ENCODE measurements at places on chromosomes 11 and 22.
A peak's percentile ranks its signal among the peaks of the same experiment; 100 is the strongest.

DNA sequence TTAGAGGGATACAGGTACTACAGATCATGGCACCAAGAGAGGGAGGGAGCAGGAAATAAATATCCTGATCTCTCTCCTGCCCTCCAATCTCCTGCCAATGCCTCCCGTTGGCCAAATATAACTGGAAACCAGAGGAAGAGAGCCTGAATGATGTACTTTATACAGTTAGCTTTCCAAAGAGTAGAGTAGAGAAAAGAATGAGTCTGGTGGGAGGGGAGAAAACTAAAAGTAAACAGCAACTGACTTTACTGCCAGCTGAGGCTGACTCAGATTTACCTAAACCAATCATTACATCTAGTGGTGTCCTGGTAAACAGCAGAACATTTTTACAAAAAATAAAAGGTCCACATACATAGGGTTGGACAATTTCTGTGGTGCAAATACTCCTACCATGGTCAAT is 5.1 kb downstream of the MPZL3 start:
- DNase-seq, result no peak

DNA sequence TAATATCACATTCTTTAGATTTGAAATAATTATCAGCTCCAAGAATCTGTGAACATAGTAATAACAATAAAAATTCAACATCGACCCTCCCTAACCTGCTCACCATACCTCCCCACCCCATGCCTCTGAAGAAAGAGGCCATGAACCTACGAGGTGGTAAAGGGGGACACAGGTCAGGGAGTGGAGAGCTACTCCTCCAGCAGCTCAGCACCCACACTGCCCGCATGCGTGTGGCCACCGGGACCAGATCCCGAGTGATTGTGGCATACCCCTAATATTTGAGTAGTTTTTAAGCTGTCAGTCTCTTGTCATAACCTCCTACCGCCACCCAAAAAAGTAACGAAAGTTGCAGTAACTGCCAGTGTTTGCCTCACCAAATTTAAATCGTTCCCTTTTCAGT is 16.8 kb upstream of the ADSL start:
- DNase-seq, result no peak

- DNase-seq, result no peak
Observed at GRCh38 chr11:111173221-111173620, 72.3 kb upstream of the POU2AF2 start.

GRCh38 chr22:49861642-49862495 is 8.2 kb downstream of the ZBED4 start:
- no peak for DNase-seq

- no peak for DNase-seq
Observed at GRCh38 chr11:69388661-69389060, 92.8 kb upstream of the LINC01488 start.

- DNase-seq, result no peak
Observed at GRCh38 chr11:81570669-81571068, 1163.0 kb downstream of the FAM181B start.

DNA sequence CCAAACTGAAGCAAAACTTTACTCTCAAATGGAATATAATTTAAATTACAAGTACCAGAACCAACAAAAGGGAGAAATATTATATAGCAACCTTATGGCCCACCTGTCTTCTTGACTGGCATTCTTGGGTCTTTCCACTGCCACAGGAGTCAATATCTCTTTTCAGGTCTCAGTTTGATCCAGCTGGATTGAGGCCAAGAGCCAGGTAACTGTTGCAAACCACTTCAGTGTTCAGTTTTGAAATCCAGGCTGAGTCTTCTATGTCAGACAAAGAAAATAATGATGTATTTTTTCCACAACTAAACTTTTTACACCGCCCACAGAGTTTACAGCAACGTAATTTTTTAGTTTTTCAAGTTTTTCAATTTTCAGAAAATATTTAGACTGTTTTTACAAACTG is 648 bp downstream of the DLG2 start:
- no peak for DNase-seq

GRCh38 chr11:92907671-92908070 is 61.8 kb upstream of the MTNR1B start:
- DNase-seq, result no peak

- DNase-seq, result no peak
Observed at GRCh38 chr22:31891366-31892079, 52.8 kb upstream of the YWHAH start.

DNA sequence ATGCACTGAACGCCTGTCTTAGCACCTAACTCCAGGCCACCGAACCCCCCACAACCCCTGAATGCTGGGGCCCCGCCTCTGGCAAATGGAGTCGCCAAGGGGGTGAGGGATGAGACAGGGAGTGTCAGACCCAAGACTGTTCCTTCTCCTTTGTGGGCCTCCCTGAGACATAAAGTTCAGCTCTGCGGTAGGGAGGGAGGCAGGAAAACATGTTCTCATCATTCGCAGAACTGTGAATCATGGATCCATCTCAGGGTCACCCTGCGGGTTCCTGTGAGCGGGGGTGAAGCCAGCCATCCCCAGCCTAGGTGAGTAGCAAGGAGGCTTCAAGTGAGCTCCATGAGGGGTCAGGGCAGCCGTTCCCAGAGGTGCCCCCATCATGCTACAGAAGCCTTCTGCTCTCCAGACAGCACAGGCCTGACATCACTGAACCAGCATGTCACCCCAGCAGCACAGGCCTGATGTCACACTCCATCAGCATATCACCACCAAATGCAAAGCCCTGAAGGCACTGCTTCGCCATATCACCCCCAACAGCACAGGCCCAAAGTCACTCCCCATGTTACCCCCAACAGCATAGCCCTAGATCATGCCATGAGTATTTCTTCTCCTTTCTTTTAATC is 27.2 kb downstream of the TMPRSS6 start:
- no peak for DNase-seq

DNA sequence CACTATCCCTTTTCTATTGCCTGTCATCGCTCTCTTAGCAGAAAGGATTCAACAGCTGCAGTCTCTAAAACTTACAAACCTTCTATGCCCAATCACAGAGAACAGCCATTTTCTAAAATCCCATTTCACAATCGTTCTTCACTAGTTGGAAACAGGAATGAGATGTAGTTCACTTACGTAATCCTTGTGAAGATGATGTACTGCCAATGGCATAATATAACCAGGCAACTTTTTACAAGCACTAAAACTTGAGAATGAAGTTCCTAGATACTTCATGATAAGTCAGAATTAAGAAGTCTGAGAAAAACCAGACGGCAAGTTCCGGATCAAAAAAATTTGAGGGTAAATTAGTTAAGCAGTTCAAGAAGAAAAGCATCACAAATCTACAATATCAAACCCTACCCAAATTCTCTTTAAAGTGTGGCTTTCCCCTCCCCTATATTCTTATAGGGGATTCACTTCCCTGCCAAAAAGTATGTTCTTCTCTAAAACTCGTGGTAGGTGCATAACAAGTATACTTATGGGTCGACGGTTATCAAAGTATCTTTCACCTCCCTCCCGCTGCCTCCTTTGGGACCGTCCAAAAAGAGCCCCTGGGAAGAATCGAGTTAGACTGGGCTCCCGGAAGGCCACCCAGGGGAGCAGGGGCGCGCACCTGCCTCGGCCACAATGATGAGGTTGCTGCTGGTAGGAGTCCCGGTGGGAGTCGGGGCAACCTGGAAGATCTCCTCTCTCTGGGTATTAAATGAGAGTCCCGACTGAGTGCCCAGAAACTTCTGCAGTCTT is 666 bp downstream of the MSANTD4 start:
- DNase-seq, result no peak

DNA sequence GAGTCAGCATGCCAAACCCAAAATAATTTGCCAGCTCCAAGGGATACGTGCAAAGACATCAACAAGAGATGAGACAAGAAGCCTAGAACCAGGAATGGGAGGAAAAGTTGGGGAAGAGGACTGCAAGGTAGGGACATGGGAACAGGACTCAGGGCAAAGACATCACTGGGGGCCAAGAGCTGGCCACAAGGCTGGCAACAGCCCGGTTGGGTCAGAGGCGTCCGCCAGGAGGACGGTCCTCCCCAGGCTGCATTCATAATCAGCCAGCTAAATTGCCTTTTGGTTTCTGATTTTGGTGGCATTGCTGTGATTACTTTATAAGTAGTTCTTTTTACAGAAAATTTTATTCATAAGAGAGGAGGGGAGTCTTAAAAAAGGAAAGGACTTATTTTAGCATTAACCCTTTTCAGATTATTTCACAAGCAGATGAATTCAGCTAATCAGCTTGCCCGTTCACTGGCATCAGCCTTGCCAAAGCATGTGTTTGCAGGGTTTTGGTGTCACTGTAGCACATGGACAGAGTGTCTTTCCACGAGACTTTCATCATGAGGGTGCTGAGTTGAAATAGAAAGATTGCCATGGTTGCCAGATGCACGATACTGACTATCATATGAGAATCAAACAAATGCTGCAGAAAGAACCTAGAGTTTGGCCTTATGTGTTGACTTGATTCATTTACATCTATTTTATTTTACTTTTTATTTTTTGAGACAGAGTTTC is 23.2 kb upstream of the NAV2 start:
- no peak for DNase-seq

GRCh38 chr11:76410851-76411357 is 29.8 kb downstream of the GVQW3 start:
- DNase-seq, result no peak

- DNase-seq, result no peak
Observed at GRCh38 chr11:71281204-71281603, 28.8 kb upstream of the SHANK2 start.

GRCh38 chr11:12380565-12381325 is 3.4 kb downstream of the PARVA start:
- no peak for DNase-seq

- DNase-seq, result no peak
Observed at GRCh38 chr11:104372111-104372510, 208.2 kb upstream of the PDGFD start.

DNA sequence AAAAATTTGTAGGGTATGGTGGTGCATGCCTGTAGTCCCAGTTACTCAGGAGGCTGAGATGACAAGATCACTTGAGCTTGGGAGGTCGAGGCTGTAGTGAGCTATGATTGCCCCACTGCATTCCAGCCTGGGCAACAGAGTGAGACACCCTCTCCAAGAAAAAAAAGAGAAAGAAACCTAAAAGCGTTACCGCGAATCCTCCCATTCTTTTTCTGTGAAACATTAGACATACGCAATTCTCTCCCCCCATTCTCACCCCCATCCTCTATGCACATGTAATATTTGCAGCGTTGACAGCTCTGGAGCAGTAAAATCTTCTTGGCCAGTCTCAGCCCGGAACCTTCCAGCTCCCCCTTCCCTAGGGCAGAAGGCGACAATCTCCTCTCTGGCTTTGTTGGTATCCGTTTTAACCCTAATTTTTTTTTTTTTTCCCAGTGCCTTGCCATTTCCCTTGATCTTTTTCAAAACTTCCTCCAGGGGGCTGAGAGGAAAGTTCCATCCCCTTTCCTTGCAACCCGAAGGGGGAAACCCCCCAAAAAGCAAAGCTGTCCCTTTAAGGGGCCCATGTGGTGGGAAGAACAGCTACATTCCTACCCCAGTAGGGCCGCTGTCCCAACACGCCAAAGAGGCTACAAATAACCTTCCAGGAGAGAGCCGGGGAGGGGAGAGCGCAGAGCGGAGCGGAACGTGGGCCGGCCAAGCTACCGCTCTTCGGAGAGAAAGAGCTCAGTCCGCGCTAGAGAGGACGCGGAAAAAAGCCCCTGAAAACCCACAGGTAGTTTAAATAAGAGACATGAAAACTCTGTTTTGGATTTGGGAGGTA is 1.9 kb downstream of the LRP4 start:
- DNase-seq, result peak; percentile 71

DNA sequence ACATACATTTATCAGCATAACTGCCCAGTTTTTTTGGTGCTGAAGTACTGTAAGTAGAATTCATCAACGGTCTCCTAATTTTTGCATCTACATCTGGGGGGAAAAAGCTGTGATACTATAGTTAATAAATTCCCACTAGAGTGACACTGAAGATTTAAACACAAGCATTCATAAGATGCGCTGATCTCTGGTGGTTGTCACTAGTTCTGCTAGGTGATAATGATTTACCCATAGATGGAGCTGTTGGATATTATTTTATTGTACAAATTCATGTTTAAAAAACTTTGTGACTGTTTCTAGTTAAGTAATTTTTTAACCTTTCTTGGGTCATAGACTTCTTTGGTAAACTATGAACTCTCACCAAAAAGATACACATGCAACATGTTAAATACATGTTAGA is 106.6 kb downstream of the EMSY start:
- DNase-seq, result peak; percentile 16

DNA sequence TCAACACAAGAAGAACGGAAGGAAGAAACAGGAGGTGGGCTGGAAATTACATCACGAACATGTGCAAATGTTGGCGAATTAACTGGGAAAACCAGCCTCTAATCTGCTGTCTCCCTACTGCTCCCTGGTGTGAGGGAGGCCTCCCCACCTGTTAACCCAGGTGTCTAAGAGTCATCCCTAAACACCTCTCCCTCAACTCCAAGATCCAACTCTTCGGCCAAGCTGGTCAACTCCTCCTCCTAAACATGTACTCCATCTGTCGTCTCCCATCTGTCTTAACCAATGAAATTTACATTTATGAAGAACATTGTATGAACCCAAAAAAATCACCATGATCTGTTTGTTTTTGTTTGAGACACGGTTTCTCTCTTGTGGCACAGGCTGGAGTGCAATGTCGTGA is 154.2 kb downstream of the LARGE1 start:
- no peak for DNase-seq

- no peak for DNase-seq
Observed at GRCh38 chr11:90251599-90251998, 28.8 kb upstream of the CHORDC1 start.

DNA sequence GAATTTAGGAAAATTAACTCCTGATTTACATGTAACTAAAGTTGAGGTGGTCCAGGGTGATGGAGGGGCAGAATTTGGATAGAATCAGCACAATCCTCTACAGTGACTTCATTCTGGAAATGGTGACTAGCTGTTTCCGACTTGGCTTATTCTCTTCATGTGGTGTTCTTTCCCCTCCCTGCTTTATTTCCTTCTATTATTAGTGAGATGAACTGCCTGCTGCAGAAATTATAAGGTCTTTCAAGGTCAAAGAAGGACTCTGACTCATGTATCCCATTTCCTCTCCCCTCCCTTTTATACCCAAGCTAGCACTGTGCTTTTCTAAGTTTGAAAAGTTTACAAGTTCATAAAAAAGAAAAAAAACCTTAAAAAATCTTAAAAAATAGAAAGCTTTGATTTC is 12.2 kb upstream of the MRPL17 start:
- no peak for DNase-seq

DNA sequence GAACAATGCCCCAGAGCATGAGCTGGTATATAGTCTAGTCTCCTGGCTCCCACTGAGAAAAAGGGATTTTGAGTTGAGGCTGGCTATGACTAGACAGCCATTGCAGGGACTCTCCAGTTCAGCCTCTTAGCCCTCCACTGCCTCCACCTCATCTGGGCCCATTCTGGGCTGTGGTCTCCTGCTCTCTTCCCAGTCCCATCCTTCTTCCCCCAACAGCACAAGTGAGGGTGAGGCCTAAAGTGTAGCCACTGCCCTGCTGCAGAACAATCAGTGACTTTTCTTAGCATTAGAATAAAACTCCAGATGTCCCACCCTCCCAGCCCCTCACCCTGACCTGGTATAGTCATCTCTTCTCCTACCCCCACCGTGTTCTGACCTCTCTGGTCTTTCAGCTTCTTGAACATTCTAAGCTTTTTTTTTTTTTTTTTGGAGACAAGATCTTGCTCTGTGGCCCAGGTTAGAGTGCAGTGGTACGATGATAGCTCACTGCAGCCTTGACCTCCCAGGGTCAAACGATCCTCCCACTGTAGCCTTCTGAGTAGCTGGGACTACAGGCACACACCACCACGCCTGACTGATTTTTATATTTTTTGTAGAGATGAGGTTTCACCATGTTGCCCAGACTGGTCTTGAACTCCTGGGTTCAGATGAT is 4.3 kb downstream of the MED15 start:
- DNase-seq, result no peak
